NCI-H2029 (cell line): ENCODE measurements at places on chromosomes 12 and 14.

DNA sequence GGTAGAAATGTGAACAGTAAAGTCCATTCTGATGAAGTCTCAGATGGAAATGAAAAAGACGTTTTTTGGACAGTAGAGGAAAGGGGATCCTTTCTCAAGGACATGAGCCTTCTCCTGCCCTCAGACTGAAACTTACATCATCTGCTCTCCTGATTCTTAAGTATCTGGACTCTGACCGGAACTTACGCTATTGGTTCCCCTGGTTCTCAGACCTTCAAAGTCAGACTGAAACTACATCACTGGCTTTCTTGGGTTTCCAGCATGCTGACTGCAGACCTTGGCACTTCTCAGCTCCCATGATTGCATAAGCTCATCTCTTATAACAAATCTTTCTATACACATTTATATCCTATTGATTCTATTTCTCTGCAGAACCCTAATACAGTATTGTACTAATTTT lies 291.0 kb downstream of the SNAPC1 start:
- DNase-seq = no peak

- no peak for DNase-seq
Measured at GRCh38 chr14:51248016-51248987, 8.3 kb downstream of the TMX1 start.

GRCh38 chr12:50326590-50327284 lies 43.4 kb upstream of the LIMA1 start:
- DNase-seq = peak; percentile 47

DNA sequence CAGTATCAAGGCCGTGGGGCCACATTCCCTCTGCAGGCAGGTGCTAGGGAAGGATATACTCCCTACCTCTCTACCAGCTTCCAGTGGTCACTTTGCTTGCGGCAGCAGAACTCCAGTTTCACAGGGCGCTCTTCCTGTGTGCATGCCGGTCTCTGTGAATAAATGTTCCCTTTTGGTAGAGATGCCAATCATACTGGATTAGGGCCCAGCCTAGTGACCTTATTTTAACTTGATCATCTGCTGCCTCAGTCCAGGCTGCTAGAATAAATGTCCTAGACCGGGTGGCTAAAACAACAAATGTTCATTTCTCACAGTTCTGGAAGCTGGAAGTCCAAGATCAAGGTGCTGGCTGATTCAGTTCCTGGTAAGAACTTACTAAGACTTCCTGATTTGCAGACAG lies 198.8 kb upstream of the TMEM132C start:
- no peak for DNase-seq

DNA sequence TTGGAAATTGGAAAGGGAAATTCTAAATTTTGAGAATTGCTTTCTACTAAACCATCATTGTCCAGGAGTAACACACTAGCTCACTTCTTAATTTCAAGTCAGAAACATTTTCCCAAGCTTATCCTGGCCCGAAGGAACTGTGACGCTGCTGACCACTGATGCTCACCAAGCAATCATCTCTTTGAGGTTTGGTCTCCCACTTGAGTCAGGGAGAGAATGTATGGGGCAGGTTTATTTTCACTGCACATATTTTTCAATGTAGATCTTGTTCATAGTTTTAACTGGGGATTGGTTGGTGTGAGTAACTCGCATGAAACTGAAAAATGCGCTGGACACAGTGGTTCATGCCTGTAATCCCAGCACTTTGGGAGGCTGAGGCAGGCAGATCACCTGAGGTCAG lies 12.9 kb upstream of the RNASE10 start:
- DNase-seq = no peak

DNA sequence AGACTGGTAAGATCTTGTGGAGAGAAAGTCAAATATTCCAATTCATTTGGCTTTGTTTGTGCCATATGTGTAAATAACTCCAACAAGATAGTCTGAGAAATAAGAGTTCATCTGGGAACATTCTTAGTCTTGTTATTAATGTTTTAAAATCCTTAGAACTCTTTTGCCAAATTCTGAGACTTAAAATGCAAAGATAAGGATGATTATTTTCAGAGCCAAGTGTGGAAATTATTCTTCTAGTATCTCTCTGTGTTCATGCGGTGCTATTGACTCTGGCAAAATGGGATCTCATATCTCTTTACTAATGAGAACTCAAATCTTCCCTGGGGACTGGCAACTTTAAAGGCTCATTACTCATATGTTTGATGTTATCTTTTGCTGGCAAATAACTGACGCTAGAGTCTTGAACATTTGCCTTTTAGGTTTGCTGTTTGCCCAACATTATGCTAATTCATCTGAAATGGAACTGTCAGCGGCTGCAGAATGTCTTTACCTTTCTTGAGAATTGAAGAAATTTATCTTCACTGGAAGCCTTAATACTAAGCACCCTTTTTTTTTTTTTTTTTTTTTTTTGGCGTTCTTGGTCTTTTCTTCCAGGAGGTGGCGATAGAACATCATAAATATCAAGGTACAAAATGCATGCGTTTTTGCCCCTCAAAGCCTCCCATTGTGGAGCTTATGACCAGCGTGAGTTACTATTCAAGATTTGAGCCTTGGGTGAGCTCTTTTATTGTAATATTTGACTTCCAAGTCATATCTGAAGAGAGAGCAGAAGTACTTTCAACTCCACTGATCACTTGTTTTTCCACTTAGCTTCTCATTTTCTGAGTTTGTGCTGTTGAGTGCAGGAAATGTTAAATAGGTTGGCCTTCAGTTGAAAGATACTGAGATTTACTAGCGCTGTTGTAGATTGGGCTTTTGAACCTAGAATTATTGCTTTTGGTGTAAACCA lies 86.5 kb downstream of the CAND1 start:
- peak; percentile 74 for DNase-seq

DNA sequence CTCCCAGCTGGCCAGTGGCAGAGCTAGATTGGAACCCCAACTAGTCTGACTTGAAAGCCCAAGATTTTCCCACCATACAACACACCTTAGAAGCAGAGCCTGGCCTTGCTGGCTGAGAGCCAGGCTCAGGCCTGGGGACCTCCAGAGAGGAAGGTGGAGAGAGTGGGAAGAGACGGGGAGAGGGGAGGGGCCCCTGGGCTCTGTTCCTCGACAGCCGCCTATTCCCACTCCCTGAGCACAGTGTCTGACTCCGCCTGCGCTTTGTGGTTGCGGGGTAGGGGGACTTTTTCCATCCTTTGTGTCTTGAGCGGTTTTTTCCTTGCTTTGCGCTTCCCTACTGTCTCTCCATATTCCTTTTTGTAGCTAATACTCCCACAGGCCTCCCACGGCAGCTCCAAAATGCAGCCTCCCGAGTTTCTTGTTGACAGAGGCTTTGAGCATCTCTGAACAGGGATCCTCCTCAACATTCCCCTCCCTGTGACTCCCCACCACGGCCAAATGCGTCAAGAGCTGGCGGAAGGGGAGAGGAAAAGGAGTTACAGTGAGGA lies 4.0 kb upstream of the KCNH3 start:
- no peak for DNase-seq
